ENCODE measurements at places on chromosomes 6 and 20.

DNA sequence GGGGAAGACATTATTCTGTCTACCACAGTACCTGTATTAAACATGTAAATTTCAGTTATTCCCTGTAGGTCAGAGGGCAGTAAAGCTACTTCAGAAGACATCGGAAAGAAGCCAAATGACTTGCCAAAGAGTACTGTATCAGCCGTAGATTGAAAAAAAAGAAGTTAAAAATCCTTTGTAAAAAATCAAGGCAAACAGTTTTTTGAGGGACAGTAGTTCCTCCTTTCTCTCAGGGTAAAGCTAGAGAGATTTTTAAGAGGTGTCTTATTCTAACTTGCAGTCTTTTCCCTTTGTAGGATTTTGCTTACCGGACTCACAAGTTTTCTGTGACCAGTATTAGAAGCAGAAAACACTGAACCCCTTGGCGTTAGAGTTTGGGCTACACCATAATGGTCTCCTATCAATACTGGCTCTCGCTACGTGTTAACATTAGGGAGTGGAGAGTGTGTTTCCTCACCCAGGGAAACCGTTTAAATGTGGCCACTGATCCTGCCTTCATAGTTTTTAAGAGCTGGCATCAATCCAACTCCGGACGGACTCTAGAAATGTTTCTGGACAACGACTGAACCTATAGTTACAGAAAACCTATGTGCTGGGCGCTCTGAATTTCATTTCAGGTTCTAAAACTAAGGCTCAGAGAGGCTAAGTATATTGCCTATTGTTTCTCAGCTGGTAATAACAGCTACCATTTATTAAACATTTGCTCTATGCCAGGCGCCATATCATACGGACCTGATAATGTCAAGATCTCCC is 1.3 kb upstream of the ASXL1 start:
- no peak for DNase-seq

DNA sequence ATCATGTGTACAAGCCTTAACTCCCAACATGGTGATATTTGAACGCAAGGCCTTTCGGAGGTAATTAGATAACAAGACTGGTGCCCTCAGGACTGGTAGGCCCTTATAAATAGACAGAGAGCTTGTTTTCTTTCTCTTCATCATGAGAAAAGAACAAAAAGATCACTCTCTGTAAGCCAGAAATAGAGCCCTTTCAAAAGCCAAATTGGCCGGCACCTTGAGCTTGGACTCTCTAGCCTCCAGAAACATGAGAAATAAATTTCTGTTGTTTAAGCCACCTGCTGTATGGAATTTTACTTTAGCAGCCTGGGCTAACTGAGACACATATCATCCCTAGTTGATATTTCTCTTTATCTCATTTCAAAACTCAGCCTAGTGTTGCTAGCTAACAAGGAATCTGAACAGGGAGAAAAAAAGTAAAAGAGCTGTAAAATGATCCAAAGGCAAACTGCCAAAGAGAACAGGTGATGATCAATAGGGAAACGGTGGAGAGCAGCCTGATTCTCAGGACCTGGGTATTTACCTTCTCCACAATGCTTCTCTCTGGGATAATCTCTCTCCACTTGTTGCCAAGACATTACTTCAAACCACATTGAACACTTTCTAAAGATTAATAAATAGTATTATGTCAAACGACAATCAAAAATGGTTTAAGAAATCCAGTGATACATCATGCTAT is 6.1 kb downstream of the COL21A1 start:
- DNase-seq = no peak

- DNase-seq = no peak
These were observed 523.9 kb upstream of the POU3F2 start for GRCh38 chr6:98310443-98310842.

GRCh38 chr6:25017486-25017885 is 81.7 kb upstream of the RIPOR2 start:
- no peak for DNase-seq

Measured in smooth muscle cell of the brain vasculature (primary cell).